Stimulated activated CD8-positive, alpha-beta memory T cell treated with anti-CD3 and anti-CD28 coated beads, Interleukin-4, amount 100 ng/mL, for 1 hour (primary cell): ENCODE measurements at places on chromosomes 5 and 9.

DNA sequence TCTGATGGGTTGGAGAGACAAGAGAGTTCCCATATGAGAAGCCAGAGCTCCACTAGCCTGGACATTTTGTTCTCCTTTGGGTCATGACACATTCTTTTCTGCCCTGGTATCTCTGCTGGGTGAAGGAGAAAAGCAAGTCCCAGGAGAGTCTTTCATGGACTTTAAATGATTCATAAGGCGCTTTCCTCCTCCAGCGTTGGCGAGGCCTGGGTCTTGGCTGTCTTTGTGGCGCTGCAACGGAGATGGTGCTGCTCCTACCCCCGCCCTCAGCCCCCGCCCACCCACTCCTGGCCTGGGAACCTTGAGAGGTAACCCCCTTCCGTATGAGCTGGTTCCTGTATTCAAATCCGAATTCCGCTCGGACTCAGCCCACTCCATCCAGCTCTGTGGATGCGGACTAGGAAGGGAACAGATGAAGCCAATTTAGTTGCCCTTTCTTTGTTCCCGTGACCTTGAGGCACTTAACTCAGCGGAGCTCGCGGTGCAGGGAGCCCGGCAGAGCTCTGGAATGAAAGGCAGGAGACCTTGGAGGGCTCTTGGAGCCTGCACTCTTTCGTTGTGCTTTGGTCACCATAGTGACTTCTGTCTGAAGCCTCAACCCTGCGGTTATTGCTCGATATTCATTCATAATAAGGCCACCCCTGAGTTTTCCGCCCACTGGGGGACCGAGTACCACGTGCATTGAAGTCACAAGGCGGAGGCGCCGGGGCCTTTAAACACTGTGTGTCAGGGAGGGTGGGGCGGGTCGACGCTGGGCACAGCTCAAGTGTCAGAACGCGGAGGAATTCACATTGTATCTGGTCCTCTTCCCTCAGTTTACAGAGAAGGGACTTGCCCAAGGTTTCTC is 14.0 kb upstream of the PWWP2A start:
- no peak for DNase-seq

GRCh38 chr5:56128113-56128512 is 105.0 kb downstream of the ANKRD55 start:
- no peak for DNase-seq

DNA sequence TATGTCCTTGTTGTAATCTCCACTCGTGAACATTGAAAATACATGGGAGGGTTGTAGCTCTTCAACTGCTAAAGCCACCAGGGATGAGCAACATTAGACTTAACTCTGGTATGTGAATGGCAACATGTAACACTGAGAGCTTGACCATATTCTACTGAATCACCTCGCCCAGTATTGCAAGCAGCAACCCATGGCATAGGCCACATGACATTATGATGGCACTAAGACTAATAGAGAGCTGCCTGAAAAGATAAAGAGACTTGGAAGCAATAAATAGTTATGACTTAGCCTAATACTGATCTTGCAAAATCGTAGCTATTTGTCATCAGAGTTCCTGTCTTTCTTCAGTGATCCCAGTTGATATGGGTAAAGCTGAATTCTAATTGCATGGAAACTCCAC is 108.4 kb upstream of the NREP start:
- no peak for DNase-seq

GRCh38 chr9:133385452-133385851 is 9.3 kb downstream of the STKLD1 start:
- no peak for DNase-seq

DNA sequence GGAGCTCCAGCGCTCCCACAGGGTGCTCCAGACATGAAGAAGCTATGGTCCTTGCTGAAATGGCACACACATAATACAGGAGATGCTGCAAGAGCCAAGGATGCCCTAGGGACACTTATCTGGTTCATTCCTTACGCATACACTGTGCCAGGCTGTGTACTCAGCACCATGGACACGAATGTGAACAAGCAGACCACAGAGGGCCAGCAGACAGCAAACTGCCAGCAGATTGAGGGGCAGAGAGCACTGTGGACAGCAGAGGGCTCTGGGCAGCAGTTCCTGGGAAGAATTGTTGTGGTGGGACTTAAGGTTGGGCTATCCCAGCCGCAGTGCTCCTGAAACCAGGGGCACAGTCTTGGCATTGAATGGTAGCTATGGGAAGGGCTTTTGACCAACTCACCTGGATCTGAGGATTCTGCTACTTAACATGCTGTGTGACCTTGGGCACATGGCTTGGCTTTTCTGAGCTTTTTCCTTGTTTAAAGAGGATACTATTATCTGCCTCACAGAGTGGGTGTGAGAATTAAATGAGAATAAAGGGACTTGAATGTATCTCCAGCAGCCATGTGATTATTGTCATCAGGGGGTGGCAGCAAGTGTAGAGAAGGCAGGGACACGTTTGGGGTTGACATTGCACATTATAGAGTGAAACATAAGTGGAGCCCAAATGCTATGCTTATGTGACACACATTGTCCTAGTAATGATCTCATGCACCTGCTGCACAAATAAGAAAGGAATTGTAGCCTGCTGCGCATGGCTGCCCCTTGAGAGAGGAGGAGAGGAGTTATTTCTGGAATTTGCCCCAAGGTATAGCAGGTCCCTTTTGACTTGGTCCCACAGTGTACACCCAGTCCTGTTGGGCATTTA is 30.1 kb downstream of the PPARGC1B start:
- no peak for DNase-seq

GRCh38 chr9:4238522-4238921 is 61.3 kb downstream of the GLIS3 start:
- DNase-seq = no peak

DNA sequence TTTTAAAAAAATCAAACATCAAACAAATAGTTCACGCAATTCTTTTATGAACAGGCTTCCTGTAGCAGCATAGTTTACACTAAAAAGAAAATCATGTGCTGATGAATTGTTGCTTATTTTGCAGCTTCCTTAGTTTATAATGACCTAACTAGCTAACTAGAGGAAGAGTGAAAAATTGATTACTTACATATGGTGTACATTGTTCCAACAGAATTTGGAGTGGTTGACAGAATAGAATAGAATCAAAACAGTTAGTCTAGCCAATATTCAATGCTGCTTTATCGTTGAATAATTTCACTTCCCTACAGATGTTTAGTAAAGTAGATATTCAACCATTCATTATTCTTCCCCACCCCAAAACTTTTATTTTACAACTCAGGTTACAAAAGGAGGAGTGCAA is 4.2 kb downstream of the NMUR2 start:
- DNase-seq = no peak

- no peak for DNase-seq
These were observed 710 bp downstream of the HSD17B4 start for GRCh38 chr5:119453040-119453373.

- no peak for DNase-seq
These were observed 27.1 kb upstream of the PRR16 start for GRCh38 chr5:120436996-120437395.

GRCh38 chr9:113851873-113852272 is 24.2 kb upstream of the ZNF618 start:
- DNase-seq = no peak

- no peak for DNase-seq
These were observed at the start of gene PCDHA10 for GRCh38 chr5:140855772-140856674. Gene PCDHA10, plus strand, starts transcription at chr5:140855897. Its CDS starts 152 bp downstream, at chr5:140856049.

DNA sequence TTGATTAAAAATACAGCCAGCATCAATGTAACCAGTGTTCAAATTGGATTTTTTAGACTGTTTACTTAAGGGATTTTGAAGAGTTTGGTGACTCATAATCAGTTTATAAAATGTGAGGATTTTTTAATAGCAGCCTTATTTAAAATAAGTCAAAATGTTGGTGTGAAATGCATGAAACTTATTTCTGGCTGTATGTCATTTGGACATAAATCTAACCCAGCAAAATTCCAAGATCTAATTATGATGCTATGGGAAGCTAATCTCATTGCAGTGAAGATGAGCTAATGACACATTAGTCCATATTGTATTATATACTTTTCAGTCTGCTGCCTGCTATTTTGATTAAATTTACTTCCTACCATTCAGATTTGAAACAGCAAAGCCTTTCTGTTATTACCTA is 140.3 kb downstream of the AOPEP start:
- DNase-seq = no peak

DNA sequence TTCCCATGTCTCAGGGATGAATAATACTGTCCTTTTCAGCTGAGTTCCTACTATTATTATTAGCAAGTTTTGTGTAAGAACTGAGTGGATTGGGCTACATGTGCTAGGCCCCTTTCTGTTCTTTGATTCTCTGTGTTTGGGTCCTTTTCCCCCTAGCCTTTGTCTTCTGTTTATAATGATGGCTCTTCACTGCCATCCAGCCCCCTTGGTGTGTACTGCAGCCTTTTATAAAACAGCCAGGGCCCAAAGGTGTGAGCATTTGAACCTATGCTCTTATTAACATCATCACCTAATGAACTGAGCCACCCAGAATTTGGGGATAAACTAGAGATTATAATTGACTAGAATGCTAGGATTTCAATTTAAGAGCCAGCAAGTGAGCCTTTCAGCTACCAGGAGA is 52.6 kb downstream of the PLAC8L1 start:
- no peak for DNase-seq

DNA sequence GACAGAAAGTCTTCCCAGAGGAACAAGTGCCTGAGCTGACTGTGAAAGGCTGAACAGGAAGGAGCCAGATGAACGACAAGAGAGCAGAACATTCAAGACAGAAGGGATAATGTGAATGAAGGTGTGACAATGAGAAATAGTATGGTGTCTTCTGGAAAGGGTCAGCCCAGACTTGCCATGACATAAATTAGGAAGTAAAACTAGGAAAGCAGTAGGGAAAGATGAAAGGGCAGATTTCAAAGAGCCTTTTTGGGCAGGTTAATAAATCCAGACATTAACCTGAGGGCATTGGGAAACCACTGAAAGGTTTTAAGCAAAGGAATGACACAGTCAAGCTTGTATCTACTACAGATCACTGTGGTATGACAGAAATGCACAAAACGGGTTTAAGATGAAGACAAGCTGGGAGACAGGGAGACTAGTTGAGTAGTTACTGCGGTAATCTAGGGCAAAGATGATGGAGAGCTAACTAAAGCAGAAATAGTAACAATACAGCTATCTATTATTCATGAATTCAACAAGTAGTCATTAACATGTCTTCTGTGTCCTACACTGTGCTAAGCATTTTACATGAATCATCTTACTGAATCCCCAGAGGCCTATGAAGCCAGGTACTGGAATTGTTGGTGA is 580.9 kb upstream of the WWC1 start:
- no peak for DNase-seq

- no peak for DNase-seq
These were observed 85.7 kb downstream of the PDE4D start for GRCh38 chr5:59807806-59808205.

DNA sequence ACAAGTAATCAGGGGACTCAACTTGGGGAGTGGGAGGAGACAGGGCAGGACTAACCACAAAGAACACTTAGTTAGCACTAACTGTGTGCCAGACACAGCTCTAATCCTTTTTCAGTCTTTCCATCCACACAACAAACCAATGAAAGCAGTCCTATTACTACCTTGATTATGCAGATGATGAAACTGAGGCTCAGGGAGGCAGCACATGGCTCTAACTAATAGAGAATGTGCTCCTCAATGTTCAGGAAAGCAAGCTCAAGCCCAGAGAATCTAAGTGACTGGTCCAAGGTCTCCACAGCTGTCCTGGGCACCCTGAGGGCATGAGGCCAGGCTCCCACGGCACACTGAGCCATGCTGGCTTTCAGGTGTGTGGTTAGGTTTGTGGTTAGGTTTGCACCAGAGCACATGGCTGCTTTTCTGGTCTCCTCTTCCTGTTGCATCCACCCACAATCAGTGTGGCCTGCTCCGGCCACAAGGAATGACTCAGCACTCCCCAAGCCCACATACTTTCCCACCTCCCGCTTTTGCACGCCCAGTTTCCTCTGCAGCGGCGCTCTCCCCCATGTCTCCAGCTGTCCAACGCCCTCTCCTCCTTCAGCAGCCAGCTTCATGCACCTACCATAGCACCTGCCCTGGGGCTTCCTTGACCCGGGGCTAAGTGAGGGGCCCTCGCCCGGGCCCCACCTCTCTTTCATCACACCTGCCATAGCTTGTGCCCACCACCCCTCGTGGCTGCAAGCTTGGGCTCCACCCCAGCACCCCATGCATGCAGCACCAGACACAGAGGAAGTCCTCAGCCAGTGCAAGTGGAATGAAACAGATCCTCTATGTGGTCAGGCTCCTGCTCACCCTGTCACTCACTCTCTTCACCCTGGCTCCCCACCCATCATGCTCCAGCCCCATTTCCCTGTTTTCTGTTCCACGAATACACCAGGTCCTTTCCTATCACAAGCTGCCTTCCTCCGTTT is 133.1 kb downstream of the GABBR2 start:
- DNase-seq = no peak

GRCh38 chr5:67607958-67608357 is 411.4 kb upstream of the CD180 start:
- no peak for DNase-seq

DNA sequence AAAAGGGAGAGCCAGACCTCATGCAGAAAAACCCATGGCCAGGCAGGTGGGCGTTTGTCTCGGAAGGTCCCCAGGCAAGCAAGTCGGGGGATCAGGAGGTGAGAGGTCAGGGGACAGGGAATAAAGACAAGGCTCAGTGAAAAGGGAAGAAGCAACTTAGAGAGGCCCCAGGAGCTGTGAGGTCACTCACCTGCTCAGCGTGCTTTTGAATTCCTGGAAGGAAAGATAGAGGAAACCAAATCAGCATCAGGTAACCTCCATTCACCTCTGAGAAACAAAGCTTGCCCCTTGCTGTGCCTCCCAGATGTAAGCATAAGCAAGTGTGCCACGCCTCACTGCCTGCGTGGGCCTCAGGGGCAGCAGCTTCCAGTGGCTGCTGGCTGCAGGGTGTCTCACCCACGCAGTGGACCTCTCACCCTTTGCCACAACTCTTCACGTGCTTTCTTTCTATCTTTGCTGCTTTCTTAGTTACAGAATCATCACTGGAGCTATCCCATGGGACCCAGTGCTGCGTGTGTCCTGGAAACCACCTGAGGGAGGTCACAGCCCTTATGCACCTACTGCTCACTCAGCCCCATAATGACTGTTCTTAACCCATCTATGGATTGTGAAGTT is 6.0 kb downstream of the TRIM7 start:
- DNase-seq = no peak

DNA sequence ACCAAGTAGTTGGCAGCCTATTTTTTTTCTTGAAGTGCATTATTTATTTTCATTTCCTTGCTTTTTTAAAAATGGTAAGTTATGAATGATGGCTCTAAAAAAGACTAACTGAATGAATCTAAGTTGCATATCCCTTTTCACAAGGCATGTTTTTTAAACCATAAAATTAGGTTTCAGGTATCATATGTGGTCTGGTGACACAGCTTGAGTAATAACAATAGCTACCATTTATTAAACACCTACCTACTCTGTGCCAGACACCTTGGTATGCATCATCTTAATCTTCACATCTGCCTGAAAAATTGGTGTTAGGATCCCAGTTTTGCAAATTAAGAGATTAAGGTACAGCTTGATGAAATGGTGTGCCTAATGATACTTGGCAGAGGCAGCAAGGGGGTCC is 4.3 kb upstream of the GABBR2 start:
- no peak for DNase-seq
